ENCODE measurements at places on chromosomes 11 and 22.

GRCh38 chr11:75743711-75744563 lies 24.6 kb upstream of the DGAT2 start:
- no peak for DNase-seq

GRCh38 chr22:20523086-20523983 lies 15.9 kb downstream of the MED15 start:
- no peak for DNase-seq

- DNase-seq: no peak
These were observed 10.6 kb downstream of the FLI1 start for GRCh38 chr11:128704517-128704916.

DNA sequence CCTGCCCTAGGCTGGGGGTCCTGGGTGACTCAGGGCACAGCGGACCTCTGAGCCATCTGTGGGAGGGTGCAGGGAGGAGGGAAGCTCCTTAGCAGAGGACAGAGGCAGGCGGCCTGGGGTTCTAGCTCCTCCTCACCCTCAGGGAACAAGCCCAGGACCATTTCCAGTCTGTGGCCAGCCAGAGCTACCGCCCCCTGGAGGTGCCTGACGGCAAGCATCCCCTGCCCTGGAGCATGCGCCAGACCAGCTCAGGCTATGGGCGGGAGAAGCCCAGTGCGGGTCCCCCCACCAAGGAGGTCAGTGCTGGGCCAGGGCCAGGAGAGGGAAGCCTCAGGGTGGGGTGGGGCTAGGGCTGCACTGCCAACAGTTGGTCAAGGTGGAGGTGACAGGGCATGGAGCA lies 26.0 kb upstream of the LRRC10B start:
- no peak for DNase-seq

DNA sequence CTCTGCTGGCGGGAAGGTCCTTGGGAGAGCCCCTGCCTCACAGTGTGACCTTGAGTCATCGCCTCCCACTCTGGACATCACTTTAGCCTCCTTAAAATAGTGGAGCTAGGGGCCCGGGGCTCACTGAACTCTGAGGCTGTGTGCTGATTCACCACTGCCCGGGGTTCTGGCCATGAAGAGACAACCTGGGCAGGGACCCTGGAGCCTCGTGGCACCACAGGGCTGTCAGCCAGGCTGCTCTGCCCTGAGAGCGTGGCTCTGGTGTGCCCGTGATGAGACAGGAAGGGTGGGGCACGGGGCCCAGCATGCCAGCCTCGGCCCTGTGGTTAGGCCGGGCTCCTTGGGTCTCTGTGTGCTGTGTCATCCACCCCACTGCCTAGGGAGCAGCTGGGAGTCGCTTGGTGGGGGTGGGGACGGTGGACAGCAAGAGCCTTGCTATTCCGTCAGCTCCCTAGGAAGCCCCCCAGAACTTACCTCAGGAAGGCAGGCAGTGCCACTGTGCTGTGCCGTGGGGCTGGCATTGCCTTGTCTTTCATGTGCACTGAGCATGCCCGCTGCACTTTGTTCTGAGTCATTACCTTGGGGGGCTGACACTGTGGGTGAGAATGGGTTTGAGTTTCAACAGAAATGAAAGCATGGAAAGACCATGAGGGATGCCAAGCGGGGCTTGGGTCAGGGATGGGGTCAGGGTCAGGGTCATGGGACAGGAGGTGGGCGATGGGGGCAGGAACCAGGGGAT lies 31.7 kb downstream of the TPCN2 start:
- DNase-seq: no peak

- no peak for DNase-seq
These were observed 2.2 kb downstream of the MRTFA start for GRCh38 chr22:40634119-40634903.
